Kidney epithelial cell (primary cell): ENCODE measurements at places on chromosomes 12 and 14. TPM values are rescaled to one million over a fixed set of nuclear protein-coding genes. Genes with fewer than 3 reads are reported as not detected.

GRCh38 chr14:50826681-50827080 lies 4.3 kb downstream of the NIN start:
- DNase-seq, result no peak

DNA sequence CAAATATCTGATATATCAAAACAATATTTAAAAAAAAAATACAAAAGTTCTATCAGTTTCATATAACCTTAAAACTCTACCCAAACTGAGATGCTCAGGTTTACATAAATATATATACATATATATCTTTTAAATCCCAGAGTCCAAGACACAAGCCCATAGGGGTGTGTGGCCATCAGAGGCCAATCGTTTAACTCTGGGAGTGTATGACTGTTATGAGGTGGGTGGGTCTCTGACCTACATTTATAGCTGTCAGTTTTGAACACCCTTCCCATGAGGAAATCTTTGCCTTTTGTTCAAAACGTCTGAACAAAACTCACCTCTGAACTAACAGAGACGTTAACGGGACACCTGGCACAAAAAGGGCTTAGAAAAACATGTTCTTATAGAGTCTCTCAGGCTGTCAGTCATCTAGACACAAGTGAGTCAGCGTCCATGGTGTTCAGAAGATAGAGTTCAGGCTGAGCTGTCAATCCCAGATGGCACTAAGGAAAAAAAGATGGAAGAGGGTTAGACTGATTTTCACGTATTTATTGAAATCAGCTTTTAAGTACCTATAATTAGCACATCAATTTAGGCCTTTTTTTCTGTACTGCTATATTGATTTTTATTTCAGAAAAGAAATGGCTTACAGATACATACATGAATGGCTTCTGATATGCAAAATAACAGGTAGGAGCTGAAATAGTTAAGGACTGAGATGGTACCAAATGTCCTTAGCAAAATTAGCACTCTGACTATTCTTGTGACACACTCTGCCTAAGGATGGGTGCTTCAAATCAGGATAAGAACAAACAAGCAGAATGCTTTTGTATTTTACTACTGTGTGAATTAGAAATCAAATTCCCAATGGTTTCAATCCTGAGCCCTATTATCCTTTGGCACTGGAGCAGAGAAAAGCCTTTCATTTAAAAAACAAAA lies 29.2 kb downstream of the HIGD1C start:
- no peak for DNase-seq

DNA sequence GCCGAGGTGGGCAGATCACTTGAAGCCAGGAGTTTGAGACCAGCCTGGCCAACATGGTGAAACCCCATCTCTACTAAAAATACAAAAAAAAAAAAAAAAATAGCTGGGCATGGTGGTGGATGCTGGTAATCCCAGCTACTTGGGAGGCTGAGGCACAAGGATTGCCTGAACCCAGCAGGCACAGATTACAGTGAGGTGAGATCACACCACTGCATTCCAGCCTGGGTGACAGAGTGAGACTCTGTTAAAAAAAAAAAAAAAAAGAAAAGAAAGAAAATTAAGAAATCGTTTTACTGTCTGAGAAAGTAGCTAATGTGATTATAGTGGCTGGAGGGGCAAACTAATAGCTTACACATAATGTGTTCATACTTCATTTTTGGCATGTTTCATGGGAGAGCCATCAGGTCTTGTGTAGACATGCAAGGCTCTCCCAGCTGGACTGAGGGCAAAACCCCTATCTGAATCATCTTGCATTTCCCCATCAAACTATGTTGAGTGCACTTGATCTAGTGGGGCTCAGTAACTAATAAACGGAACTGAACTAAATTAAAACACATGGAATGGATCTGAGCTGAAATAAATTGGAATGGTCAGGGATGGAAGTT lies 16.2 kb downstream of the KIF21A start:
- DNase-seq, result no peak

GRCh38 chr12:123075646-123076171 lies 75.2 kb downstream of the PITPNM2 start:
- DNase-seq, result no peak

GRCh38 chr12:48817873-48818830 lies at the start of gene CACNB3:
TSS of gene CACNB3 (plus strand) at chr12:48818496. CDS start at chr12:48818930, 434 bp downstream.
- no peak for DNase-seq

- no peak for DNase-seq
These were observed 74.4 kb downstream of the PRIMA1 start for GRCh38 chr14:93713726-93714405.

DNA sequence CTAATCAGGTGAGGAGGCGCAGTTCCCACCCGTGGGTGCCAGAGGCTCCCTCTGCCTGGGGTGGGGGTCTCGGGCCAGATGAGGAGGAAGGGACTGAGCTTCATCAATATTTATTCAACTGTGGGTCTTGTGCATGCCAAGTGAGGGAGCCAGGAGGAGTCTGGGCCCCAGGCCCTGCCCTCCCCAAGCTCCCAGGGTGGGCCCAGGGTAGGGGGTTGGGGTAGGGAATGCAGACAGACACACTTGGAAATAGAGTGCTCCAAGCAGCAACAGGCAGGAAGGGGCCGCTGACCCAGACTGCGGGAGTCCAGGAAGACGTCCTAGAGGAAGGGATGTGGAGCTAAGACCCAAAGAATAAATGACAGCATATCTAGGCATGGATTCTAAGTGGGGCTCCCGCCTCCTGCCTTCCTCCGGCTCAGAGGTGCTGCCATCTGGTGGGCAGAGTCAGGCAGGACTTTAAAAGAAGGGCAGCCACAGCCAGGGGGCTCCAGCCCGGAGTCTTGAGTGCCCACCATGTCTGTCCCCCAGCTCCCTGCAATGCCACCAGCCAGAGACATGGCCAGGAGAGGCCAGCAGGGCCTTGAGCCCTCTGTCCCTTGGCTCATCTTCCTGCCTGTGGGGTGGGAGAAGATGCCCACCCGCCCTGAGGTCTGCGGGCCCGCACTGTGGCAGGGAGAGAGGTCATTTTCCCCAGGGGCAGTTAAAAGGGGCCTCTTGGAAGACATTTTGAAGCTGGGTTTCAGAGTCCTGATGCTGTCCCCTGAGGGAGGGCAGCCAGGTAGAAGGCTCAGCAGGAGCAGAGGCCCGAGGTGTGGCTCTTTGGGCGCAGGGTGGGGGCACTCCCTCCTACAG lies 70.1 kb downstream of the PHETA1 start:
- DNase-seq, result peak; percentile 4

GRCh38 chr12:69821456-69822159 lies 3.4 kb upstream of the MYRFL start:
- no peak for DNase-seq

DNA sequence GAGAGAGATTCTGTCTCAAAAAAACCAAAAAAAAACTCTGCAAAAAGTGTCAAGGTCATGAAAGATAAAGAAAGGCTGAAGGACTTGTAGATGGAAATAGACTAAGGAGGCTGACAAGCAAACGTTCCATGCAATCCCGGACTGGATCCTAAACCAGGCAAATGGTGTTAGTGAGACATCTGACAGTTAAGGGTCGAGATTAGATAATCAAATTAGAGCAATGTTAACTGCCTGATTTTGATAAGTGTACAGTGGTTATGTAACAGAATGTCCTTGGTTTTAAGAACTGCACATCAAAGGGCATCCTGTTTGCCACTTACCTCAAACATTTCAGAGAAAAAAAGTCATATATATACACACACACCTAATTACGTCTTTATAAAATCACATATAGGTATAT lies 3.5 kb upstream of the RAN start:
- DNase-seq, result no peak

DNA sequence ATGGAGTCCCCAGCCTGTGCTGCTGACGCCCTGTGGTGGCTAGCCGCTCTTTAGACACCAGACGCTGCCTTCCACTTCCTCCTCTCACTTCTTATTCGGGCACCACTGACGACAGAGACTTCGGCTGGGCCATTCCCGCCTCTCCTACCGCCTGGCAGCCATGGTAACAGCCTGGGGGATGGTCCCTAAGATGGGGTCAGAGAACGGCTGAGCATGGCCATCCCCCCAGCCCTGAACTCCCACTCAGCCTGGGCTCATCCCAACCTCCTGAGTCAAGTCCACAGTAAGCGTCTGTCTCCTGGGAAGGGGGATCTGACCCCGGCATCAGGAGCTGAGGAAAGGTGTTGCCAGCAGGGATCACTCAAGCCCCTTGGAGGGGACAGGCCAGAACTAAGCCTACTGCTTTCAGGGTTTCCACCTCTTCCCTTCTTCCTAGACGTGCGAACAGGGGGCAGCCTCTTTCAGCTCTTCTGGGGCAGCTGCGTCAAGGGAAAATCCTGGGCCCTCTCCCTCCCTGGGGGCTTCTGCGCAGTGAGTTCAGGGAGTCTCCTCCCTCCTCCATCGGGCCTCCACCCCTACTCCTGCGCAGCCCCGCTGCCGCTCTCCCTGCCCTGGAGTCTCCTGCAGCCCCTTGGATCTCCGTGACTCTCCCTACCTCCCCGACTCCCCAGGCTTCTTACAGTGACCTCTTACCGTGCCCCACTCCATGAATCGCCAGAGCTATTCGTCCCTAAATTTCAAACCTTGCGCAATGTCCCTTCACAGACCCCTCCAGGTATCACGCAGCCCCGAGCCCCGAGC lies 643 bp upstream of the TAMALIN start:
- no peak for DNase-seq

DNA sequence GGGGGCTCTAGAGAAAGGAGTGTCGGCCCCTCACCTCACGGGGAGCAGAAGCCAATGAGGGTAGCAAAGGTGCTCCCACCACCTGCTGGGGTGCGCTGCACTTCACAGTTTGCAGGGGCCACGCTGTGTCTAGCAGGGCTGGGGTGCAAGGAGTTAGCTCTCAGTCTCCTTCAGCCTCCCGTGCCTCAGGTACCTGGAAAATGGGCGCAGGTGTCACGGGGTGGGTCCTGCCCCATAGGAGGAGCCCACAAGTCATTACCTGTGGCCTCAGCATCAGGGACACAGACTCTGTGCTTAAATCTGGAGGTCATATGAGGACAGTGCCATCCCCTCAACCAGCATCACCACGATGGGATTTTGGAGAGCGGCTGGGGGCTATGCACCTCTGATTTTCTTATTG lies 326.7 kb downstream of the ADGRD1 start:
- DNase-seq, result no peak

DNA sequence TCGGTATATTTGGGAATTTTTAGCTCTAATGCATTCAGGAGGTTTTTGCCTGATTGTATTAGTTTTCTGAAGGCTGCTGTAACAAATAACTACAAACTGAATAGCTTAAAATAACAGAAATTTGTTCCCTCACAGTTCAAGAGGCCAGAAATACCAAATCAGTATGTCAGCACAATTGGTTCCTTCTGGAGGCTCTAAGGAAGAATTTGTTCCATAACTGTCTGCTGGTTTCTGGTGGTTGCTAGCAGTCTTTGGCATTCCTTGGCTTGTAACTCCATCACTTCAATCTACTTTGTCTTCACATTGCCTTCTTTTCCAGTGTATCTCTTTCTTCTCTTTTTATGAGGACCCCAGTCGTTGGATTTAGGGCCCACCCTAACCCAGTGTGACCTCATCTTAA lies 21.3 kb downstream of the TMTC3 start:
- DNase-seq, result no peak

DNA sequence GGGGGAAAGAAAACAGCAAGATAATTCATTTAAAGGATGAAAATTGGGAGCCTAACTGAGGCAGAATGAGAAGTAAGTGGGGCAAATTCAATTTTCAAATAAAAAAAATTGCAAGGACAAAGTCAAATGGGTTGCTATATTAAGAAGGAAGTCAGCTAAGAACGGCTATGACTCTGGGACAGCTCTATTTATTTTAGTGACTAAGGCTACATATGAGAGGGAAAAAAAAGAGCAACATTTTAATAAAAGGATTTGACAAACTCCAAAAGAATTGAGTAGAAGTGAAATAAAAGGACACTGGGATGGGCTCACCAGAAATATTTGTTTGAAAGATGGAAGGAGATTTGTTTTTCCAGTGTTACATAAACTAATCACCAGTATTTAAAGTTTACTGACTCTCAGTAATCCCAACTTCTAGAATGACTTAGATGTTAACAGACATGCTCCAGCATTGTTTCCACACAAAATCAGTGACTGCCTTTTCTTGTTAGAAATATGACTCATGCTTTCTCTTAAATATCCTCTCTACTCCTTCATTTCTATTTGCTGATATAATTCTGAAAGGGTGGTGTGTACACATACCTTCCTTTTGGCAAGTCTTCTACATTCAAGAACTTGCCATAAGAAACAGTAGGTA lies 198.5 kb downstream of the SLC25A21 start:
- DNase-seq, result no peak

DNA sequence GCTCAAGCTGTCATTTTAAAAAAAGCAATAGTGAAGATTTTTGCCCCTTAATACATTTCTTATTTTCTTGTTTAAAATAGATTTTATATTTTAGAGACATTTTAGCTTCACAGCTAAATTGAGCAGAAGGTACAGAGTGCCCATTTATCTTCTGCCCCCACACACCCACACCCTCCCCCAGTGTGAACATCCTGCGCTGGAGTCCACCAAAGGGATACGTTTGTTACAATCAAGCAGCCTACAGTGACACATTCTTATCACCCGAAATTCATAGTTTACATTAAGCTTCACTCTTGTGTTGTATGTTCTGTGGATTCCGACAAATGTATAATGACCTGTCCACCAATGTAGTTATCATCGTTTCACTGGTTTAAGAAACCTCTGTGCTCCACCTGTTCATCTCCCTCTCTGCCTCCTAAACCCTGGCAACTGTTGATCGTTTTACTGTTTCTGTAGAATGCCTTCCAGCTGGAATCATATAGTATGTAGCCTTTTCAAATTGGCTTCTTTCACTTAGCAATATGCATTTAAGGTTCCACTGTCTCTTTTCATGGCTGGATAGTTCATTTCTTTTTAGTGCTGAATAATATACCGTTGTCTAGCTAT lies 91.0 kb upstream of the TRAF3 start:
- DNase-seq, result no peak

DNA sequence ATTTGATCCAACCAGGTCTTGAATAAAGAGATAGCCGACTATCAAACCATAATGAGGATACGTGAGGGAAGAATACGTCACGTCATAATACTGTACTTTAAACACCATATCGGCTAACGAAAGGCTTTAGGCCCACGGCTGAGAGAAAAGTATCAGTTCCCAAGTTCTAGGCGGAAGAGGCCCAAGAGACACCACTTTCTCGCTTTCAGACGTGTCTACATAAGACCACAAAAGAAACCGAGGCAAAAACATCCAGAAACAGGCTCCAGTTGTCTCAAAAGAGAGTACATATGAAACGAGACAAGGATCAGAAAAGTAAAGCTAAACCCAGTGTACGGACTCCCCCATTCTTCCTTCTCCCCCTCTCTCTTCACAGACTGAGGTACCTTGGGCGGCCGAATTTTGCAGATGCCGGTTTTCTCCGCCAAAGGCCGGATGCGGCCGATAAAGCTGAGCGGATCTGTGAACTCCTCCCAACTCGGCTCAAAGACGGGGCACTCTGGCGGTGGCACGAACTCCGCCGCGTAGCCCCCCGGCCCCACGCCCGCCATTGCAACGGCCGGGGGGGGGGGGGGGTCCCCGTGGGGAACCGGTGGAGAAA lies 479 bp downstream of the KDM5A start:
- no peak for DNase-seq

The PLCZ1 gene
- total RNA-seq, result not detected in 2 replicates

The MYO1A gene
- not detected in 2 replicates for total RNA-seq

The PLEKHD1 gene
- 0.41 and 0.84 TPM in 2 replicates for total RNA-seq

The IFNG-AS1 gene
- total RNA-seq, result not detected in 2 replicates

The POTEM gene
- total RNA-seq, result not detected in 2 replicates

The GPR132 gene
- total RNA-seq, result 1.7 and 1.9 TPM in 2 replicates

The AGAP2 gene
- under 0.01 TPM in 1 of 2 replicates, not detected in the other for total RNA-seq

The SOAT2 gene
- total RNA-seq, result 0.07 TPM in 1 of 2 replicates, not detected in the other

The PCK2 gene
- total RNA-seq, result 127 and 142 TPM in 2 replicates

The DNAH10 gene
- under 0.01 and 0.04 TPM in 2 replicates for total RNA-seq
